ENCODE measurements at places on chromosomes 13 and 19.

- no peak for DNase-seq
These were observed 53.5 kb upstream of the TSHZ3 start for GRCh38 chr19:31402529-31403316.

DNA sequence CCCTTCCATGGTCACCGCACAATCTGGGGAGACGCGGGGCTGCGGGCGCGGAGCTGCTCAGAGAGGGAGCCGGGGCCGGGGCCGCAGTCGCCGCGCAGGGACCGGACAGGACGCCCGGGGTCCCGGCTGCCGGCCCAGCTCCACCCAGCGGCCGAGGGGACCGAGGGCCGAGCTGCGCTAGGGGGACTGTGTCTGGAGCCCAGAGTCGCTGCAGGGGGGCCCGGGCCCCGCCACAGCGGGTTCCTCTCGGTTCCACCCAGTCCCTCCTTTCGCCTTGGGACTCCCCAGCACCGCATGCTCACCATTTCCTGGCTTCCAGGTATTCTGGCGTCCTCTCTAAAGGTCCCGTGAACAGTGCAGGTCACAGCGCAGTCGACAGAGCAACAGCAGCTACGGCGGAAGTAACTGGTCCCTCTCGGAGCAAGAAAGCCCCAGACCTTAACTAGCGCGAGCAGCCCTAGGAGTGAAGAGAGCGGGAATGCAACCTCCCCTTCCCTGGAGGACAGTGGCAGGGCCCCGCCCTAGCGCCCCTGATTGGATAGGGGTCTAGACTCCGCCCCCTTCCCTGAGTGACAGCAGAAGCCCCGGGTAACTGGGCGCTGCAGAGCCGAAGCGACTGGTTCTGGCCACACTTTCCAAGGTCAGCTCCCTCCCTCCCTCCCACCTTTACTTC is at the start of gene ZNF878:
Gene ZNF878, minus strand, starts transcription at position 465 of the 673 bp plus-strand sequence. Its CDS starts 160 bp downstream, at position 305.
- DNase-seq, result peak; percentile 99

- no peak for DNase-seq
These were observed 53.9 kb upstream of the MTIF3 start for GRCh38 chr13:27504128-27504867.

- peak; percentile 40 for DNase-seq
These were observed 744 bp upstream of the ZNF584 start for GRCh38 chr19:58407658-58408151.

DNA sequence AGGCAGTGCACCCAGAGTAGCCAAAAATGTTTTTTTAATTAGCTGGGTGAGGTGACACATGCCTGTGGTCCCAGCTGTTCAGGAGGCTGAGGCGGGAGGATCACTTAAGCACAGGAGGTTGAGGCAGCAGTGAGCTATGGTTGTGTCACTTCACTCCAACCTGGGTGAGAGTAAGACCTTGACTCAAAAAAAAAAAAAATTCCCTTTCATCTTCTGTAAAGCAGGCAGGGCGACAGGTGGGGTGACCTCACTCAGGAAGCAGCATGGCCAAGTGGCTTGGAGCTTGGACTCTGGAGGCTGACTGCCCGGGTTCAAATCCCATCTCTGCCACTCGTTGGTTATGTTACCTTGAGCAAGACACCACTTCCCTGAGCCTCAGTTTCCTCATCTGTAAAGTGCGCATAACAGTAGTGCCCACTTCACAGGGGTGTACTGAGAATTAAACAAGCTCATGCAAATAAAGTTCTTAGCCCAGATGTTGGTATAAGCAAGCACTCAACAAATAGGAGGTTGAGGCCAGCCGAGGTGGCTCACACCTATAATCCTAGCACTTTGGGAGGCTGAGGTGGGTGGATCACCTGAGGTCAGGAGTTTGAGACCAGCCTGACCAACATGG is 48.3 kb downstream of the MAP4K1 start:
- DNase-seq, result no peak

DNA sequence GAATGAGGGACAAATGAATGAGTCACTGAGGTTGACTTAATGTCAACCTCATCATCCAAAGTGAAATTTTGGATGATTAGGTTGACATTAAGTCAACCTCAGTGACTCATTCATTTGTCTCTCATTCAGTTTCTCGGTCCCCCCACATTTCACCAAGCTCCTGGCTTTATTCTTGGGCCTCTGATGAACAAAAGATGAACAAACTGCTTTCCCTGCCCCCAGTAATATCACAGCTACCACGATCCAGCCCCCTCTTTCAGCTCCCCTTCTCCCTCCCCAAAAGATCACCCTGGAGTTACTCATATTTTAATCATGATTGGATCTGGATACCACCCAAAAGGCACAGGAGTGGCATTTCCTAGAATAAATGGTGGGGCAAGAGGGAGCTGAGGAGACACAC is 10.8 kb downstream of the CEACAM18 start:
- no peak for DNase-seq

GRCh38 chr19:54114340-54115108 is 933 bp downstream of the TFPT start:
- peak; percentile 29 for DNase-seq

GRCh38 chr19:40811478-40812341 is 12.7 kb downstream of the EGLN2 start:
- DNase-seq, result peak; percentile 60

- no peak for DNase-seq
These were observed 59.6 kb downstream of the EFNB2 start for GRCh38 chr13:106475852-106476251.

- DNase-seq, result no peak
These were observed 122.8 kb downstream of the CRYL1 start for GRCh38 chr13:20402881-20403280.

DNA sequence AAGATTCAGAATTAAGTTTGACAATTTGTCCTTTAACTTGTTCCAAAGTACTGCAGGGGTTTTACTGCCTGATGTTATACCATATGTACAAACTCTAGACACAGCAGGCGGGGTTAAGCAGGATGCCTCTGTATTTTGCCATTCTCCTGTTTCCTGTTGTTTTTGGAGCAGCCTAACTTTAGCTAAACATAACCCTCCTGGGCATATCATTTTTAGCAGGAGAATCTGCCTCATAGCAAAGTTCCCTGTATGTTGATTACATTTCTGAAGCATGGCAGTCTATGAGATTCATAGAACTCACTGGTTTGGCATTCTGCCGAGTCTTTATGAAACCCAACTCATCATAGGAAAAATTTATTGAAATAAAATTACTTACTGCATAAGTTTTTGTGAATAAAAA is 5.2 kb downstream of the LHFPL6 start:
- no peak for DNase-seq

DNA sequence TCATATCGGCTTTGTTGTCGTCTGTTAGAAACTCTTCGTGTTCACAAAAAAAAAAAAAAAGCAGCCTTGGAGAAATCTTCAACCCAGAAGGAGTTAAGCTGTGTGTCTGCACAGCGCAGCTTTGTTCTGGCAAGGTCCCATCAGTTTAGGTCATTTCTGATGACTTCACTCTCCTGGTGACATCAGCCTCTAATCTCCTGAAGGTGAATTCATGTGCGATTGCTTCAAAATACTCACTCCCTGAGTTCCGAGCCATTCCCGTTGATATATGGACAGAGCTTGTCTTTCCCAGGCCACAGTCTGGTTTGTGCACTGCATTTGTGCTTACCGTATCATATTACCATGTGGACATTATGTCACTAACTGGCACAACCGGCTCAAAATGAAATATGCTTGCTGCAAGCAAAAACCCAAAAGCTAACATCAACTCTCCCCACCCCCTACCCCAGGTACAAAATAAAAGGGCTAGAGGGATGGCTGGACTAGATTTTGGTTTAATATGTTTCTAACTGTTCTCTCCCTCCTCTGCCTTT is 342.4 kb downstream of the KCNRG start:
- DNase-seq, result no peak

DNA sequence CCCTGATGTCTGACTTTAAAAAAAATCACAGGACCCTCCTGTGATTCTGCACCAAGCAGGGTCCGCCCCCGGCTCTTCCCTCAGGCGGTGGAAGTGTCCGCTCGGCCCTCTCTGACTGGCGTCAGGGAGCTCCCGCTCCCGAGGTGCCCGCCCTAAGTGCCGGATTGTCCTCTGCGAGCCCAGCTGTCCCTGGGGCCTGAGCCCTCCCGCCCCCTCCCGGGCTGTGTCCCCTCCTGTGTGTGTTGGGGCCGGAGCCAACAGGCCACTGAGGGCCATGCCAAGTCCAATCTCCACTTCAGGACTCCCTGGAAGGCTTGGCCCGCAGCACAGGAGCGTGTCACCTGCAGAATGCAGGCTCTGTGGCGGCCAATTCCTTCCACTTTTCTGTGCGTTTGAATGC is 25.4 kb downstream of the MAP2K2 start:
- no peak for DNase-seq

DNA sequence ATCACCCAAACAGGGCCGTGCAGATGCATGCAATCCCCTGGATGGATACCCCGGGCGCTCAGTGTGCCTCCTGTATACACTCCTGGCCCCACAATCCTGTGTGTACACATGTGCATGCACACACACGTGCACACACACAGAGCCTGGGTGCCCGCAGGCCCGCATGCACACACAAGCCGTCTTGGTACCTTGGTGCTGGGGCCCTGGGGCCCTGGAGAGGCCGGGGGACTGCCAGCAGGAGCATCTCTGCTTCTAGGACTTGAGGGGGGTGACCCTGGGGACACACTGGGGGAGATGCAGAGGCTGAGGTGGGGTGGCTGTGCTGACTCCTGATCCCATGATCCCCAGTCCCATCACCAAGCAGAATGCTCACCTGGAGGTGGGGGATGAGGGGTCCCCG is 15.6 kb upstream of the EPOR start:
- no peak for DNase-seq

DNA sequence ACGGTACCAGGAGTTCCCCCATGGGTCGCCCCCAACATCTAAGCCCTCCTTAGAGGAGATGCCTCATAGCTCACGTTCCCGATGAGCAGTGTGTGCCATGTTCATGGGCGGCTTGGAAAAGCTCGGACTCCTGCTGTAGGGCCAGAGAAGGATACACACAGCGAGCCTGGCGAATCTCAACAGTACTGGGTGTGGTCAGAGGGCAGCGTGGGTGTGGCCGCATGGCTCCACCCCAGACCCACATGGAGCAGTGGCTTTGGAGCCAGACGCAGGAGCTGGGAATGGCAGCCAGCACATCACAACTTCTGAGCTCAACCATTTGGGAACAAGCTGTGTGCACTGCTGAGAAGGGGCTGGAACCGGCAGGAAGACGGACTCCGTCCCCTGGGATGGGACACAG is 15.6 kb downstream of the CAPS start:
- no peak for DNase-seq

DNA sequence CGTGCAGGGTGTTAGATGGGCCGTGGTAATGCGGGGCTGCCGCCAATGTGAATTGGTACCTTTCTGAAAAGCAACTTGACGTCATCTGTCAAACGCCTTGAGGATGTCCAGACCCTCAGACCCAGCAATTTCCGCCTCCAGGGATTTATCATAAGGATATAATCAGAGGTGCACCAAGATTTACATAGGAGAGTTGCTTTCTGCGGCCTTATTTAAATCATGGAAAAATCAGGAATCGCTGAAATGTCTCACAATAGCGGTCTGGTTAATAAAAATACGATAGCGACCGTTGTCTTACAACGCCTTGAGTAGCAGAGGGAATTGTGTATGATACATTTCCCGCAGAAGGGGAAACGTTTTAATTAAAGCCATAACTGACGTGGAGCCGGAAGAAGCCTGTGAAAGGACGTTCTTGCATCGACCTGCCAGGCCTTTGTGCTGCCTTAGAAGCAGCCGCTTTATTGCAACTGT is 32.3 kb upstream of the NDUFS7 start:
- DNase-seq, result no peak

DNA sequence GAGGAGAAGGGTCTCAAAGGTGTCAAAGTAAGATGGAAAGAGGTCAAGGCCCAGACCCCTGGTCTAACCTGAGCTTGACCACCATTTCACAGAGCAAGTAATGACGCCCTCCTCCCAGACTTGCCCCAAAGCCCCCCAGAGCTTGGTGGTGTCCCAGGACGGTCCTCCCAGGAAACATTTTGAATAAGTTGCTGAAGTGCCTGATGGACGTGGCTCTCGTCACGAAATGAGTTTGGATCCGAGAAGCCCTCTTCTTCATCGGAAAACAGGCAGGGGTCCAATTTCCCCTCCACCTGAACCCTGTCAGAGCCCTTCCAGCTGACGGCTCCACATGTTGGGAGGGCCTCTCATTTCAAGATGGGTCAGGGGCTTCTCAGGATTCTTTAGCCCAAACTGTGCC is 54.5 kb upstream of the TPM4 start:
- DNase-seq, result no peak

- DNase-seq, result no peak
These were observed 73.3 kb downstream of the TNFRSF19 start for GRCh38 chr13:23643338-23644125.

Measured in neural progenitor cell (in vitro differentiated cells).